Epithelial cell of proximal tubule (primary cell): ENCODE measurements at places on chromosomes 2 and 18. TPM values are rescaled to one million over a fixed set of nuclear protein-coding genes. Genes with fewer than 3 reads are reported as not detected.

Gene SMARCAL1
- total RNA-seq, result 23.5 and 30.1 TPM in 2 replicates

Gene GCKR
- total RNA-seq, result 0.58 TPM in 1 of 2 replicates, not detected in the other

Gene ERFE
- total RNA-seq, result 9.8 and 86.8 TPM in 2 replicates

Gene TWIST2
- 0.46 and 1.8 TPM in 2 replicates for total RNA-seq

Gene CPO
- not detected in 2 replicates for total RNA-seq

Gene PLEKHH2
- 2.7 and 4.2 TPM in 2 replicates for total RNA-seq

Gene MYO3B
- total RNA-seq, result 0.35 and 1.4 TPM in 2 replicates

Gene CABYR
- total RNA-seq, result 11.4 and 15.7 TPM in 2 replicates

DNA sequence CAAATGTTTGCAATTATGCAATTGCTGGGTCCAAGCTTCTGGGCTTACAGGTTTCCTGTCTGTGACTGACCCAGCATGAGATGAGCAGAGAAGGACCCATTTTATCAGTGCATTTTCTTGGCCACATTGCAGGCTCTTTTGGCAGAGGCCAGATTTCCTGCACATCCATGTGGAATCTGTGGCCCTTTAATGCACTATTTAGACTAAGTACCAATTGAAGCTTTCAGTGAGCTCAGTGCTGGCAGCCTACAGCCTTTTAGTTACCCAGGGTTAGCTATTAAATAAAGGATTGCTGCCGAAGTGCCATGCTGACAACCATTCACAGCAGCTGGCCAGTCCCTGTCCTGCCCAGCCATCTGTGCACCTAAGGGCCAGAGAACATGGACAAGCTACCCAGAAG, 165.0 kb downstream of the ANKRD30B start:
- DNase-seq, result no peak

GRCh38 chr2:16487686-16488085, 177.9 kb downstream of the CYRIA start:
- no peak for DNase-seq

DNA sequence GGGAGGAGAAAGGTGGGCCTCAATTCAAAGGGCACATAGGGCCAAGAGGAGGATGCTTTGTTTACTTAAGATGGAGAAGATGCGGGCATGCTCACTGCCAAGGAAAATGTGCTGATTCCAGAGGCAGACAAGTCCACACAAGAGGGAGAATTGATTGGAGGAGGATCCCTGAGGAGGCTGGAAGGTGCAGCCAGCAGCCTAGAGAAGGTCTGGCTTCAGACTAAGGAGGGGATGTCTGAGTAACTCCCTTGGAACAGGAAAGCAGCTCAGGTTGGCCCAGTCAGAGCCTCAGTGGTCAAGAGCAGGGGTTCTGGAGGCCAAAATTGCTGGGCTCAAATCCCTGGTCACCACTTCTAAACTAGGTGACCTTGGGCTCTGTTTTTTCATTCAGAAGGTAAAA, 265.5 kb upstream of the NCKAP5 start:
- DNase-seq, result no peak

- DNase-seq, result no peak
Observed at GRCh38 chr18:55988537-55988936, 400.5 kb upstream of the TCF4 start.

GRCh38 chr2:169065864-169066517, 3.4 kb upstream of the DHRS9 start:
- DNase-seq, result no peak

GRCh38 chr2:70668432-70668831, 99.6 kb downstream of the ADD2 start:
- DNase-seq, result no peak

DNA sequence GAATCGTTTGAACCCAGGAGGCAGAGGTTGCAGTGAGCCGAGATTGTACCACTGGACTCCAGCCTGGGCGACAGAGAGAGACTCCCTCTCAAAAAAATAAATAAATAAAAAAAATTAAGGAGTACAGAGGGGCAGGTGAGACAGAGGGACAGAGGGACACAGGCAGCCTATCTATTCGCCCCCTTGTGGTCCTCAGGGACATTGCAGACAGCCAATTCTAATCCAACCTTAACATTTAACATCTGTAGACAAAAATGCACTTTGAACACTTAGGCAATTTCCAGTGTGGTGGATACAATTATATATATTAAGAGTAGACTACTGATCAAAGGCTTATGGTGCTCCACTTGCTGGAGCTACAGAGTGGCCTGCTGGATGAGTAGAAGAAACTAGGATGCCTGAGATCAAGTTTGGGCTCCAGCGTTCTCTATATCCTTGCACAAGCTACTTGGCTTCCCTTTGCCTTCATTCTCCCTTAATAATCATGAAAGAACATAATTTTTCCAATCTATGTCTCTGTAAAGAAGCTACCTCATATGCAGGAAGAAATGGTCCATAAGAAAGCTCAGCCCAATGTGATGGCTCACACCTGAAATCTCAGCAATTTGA, 8.2 kb upstream of the SMARCAL1 start:
- no peak for DNase-seq

GRCh38 chr2:12587729-12588522, 128.8 kb upstream of the TRIB2 start:
- DNase-seq, result peak; percentile 69

GRCh38 chr2:232876161-232876977, 6.3 kb downstream of the SNORC start:
- DNase-seq, result no peak

DNA sequence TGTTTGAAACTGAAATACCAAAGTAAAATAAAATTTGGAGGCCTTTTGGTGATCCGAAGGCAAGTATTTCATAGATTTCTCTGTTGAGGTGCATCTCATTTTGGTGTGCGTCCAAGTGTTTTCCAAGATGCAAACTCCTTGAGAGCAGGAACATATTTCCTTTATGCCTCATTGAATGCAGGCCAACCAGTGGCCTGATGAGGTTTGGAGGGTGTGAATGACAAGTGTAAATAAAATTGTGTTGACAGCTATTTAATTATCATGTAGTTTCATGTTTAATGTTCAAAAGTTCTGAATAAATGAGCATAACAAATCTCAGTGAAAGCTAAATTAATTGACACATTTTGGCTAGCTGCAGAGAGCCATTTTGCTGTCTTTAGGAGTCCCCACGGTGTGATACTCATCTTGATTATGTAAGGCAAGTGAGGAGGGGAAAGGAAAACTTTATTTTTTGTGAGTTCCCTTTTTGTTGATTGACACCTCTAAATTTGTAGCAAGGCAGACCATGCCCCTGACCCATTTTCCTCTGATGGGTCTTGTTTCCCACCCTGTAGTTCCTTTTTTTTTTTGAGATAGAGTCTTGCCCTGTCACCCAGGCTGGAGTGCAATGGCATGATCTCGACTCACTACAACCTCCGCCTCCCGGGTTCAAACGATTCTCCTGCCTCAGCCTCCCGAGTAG, 6.3 kb upstream of the LTBP1 start:
- no peak for DNase-seq
